Activated CD4-positive, alpha-beta memory T cell treated with anti-CD3 and anti-CD28 coated beads for 36 hours (primary cell): ENCODE measurements at places on chromosomes 6 and 20. TPM values are rescaled to one million over a fixed set of nuclear protein-coding genes. Genes with fewer than 3 reads are reported as not detected.

Gene PNPLA1
- total RNA-seq: not detected

- H3K36me3 ChIP-seq: peaks cover 6% of the 10 kb centered on the region
- DNase-seq: no peak
- no peak overlapping the region for H3K4me3 ChIP-seq
- H3K4me1 ChIP-seq: peaks cover 50% of the 10 kb centered on the region
- no peak overlapping the region for H3K27ac ChIP-seq
Measured at GRCh38 chr20:3783068-3783489, 1.8 kb upstream of the SPEF1 start.

DNA sequence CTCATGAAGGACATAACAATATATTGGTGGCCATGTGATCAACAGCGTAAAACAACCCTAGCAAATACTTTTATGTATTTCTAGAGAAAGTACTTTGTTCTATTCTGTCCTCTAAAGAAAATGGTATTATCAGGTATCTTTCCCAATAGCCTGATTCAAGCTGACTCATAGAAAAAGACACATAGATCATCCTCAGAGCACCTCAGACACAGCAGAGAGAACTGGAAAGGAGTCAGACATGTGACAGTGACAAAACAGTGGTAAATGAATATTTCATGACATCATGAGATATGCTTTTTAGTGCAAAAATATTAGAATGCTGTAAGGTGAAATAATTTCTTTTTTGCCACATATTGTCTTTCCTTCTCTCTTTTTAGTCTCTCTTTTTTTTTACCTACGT is 1355.0 kb upstream of the MAP3K7 start:
- no peaks in the 10 kb centered on the region for H3K36me3 ChIP-seq
- H3K27me3 ChIP-seq: no peaks in the 10 kb centered on the region
- no peak overlapping the region for H3K27ac ChIP-seq
- DNase-seq: no peak
- H3K4me1 ChIP-seq: no peaks in the 10 kb centered on the region
- no peak overlapping the region for H3K4me3 ChIP-seq

DNA sequence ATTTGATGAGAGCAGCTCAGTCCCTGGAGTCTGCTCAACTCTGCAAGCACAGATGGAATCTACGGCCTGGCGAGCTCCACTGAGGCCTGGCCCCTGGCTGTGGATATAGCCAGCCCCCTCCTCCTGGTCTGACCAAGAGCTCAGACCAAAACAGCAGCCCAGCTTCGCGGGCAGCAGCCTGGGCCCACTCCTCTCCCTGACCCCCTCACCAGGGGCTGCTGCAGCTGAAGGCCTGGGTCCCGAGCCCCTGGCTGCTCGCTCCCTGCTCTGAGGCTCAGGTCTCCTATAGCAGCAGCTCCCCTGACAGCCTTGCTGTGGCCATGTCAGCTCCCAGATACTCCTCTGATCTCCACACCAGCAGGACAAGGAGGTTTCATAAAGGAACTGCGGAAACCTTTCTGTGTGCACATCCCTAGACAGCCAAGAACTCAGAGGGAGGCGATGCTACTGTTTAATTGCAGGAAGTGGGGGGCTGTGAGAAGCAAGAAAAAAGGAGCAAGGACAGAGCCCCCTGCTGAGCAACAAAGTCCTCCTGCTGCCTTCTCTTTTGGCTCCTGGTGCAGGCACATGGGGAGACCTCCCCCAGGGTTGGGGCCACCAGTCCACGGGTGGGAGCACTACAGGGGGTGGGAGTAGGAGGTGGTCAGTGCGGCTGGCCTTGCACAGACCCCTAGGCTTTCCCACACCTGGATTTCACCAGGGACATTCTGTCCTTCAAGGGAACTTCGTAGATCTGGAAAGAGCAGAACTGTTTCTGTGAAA is 38.7 kb upstream of the CST5 start:
- H3K27ac ChIP-seq: no peak overlapping the region
- peaks cover 15% of the 10 kb centered on the region for H3K4me1 ChIP-seq
- no peaks in the 10 kb centered on the region for H3K36me3 ChIP-seq
- no peak overlapping the region for H3K4me3 ChIP-seq
- no peak for DNase-seq
- H3K27me3 ChIP-seq: peaks cover 1% of the 10 kb centered on the region

GRCh38 chr6:44253307-44254101 is 3.8 kb downstream of the SLC35B2 start:
- H3K27me3 ChIP-seq: no peaks in the 10 kb centered on the region
- no peak overlapping the region for H3K4me3 ChIP-seq
- peaks cover 82% of the 10 kb centered on the region for H3K4me1 ChIP-seq
- peaks cover 63% of the 10 kb centered on the region for H3K36me3 ChIP-seq
- DNase-seq: peak; percentile 76
